ENCODE measurements at places on chromosomes 1 and 21.

DNA sequence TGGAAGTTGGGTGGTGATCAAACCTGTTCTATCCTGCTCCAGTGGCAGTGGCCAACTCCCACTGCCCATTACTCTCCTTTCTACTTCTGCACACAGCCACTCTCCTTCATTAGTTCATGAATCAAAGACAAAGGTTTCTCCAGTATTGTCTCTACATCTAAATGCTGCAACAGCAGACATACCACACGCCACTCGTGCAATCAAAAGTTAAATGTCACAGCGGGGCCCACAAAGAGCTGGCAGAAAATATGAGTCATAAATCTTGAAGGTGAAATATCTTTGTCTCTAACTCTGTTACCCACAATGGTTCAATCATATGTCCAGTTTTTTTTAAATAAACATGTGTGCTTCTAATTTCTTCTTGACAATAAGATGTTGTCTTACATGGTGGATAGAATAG is 13.3 kb downstream of the APCS start:
- DNase-seq = no peak

DNA sequence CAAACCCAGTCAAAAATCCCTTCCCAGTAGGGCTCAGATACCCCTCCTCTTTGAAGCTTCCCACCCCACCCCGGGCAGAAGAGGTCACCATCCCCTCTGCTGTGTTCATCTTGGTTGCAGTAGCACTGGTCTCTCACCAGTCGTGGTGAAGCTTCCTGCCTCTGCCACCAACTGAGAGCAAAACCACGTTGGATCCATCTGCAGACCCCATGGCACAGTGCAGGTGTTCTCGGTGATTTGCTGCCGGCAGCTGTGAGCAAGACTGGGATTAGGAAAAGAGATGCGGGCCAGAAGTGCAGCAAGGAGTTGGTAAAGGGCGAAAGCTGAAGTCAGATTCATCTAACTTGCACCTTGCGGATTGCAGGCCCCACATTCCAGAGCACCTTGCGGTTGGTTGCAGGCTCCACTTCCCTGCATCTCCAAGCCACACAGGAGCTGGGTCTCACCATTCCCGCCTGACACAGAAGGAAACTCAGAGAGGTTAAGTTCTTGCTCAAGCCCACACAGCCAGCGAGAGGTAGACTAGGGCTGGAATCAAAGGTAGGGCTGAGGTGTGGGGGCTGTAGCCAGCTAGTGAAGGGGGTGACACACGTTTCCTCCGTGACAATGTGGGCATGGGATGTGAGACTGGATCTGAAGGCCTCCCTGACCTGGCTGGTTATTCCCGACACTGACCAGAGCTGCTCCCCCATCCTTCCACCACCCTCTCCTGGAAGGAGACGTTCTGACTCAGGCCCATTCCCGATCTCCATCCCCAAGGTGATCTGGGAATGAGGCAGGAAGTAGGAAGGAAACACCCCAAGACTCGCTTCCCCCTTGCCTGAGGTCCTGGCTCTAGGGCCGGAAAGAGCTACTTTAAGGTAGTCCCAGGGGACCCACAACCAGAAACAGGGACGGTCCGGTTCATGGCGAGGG is 3.3 kb upstream of the FAM110D start:
- DNase-seq = no peak

DNA sequence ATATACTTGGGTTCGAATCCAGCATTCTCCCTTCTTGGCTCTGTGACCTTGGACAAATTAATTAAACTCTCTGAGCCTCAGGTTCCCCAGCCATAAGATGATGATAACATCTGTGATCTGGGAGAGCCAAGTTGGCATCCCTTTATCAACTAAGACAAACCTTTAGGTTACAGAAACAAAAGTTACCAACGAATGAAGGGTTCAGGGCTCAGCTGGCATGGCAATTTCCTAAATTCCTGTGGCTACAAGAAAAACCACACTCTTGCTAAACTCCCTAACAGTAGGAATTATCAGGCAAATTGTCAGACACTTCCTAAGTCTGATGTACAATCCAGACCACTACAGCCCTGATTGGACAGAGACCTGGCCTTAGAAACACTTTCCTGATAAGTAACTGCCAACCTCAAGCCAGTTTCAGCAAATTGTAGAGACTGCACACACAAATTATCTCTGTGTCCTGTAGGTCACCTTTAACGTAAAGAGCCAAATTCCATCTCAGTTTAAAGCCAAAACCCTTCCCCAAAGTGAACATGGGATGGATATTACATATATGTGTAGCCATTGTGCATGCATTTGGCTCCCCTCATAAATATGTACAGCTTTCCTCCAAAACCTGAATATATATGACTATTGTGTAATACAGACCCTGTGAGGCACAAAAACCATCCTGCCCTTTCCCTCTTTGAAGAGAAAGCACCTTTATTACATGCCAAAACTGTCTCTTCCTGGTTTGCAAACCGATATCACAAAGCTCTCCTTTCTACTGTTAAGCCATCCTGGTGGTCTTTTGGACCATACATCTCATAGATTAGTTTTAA is 39.5 kb upstream of the EDARADD start:
- no peak for DNase-seq

DNA sequence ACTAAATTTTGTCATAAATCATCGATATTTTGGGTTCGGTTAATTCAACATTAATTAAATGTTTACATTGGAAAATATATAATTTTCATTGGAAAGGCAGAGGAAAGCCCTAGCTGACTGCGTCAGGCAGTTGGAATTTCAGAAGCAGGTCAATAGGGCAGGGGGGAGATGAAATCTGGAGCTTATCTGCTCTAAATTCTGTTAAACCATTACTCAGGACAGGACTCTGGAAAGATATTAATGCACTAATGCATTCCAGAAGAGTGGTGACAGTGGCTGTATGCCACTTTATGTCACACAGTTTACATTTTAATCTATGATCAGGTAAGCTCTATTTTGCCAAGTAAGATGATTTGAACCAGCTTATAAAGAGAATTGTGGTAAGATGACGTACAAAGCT is 153.0 kb upstream of the B3GALT2 start:
- DNase-seq = no peak

DNA sequence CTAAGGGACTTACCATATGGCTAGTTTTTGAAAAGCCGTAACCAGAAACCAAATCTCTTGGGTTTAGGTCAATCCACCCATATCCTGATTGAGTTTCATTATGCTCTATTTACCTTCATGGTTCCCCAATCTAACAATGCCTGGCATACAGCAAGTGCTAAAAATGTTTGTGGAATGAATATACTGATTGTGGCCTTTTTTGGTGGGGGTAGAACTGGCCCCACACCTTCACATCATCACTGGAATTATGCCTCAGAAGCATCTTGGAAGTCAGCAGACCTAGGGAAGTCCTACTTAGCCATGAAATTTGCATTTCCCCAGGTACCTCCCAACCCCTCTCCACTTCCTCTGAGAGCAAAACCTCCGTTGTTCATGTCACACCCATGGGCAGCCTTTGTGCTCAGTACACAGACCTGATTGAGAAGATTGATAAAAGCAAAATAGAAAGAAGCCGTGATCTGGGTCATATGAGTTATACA is 17.8 kb upstream of the SLAMF1 start:
- no peak for DNase-seq

DNA sequence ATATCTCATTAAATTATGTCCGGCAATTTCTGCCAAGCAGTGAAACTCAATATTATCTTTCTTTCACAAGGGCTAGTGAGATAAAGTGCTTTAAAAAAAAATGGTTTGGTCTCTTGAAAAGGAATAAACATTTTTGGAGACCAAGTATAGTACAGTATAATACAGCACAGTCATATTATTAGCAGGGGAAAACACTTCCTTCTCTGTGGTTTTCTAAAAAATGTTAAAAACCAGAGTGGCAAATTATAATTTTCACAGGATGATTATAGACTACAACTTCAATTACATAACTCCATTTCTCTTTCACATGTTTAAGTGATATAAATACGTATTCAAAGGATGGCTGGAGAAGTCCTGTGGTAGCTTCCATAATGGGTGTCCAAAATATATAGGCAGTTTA is 170.3 kb upstream of the DMRTA2 start:
- no peak for DNase-seq

GRCh38 chr1:243554686-243555085 is 295.4 kb downstream of the AKT3 start:
- no peak for DNase-seq

DNA sequence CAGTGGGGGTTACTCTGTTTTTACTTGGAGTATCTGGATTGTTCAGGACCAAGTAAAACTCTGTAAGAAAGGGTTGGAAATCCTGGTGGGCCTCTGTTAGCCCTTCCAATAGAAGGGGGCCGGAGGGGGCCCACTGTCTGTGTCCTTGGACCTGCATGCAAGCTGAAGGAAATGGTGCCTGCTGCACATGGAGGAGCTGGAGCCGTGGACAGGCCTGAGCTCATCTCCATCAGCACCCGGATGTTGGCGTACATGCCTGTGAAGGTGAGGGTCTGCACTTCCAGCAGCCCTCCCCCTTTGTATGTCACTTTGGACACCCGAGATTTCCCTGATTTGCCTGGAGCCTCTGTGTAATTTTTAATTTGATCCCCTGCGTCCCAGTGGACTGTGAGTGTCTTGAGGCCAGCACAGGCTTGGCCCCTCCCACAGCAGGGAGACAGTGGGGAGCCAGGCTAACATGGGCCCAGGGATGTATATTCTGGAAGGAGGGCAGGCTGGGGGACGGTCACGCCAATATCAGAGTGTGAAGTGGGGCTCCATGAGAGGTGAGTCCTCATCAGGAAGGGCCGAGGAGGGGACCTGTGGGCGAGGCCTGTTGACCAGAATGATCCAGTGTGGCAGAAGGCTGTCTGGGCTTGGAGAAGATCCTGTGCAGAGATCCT is 16.8 kb downstream of the GALNT2 start:
- DNase-seq = no peak

DNA sequence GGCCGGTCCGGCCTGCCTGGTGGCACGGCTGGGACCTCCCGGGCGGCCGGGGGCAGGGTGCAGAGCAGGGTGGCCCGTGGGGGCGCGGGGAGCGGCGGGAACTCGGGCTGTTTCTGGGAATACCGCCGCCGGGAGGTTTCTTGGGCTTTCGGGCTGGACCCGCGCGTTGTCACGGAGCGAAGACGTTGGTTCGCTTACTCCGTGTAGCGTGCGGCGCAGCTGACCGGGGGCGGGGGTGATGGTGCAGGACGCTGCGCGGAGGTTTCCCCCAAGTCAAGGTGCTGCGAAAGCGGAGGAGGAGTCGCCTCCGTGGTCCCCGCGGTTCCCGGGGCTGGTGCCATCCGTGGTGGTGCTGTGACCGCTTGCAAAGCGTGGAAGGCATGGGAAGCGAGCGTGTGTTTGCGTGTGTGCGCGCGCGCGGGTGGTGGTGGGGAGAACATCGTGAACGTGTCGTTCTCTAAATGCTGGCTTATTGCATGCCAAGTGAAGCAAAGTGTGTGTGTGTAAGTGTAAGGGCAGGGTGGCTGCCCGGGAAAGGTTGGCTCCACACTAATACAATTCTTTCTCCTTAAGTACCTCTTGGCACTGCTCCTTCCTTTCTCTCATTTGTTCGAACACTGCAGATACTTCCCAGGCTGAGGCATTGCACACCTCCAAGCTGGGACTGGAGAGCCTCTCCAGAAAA is 1.1 kb downstream of the RYR2 start:
- peak; percentile 4 for DNase-seq

DNA sequence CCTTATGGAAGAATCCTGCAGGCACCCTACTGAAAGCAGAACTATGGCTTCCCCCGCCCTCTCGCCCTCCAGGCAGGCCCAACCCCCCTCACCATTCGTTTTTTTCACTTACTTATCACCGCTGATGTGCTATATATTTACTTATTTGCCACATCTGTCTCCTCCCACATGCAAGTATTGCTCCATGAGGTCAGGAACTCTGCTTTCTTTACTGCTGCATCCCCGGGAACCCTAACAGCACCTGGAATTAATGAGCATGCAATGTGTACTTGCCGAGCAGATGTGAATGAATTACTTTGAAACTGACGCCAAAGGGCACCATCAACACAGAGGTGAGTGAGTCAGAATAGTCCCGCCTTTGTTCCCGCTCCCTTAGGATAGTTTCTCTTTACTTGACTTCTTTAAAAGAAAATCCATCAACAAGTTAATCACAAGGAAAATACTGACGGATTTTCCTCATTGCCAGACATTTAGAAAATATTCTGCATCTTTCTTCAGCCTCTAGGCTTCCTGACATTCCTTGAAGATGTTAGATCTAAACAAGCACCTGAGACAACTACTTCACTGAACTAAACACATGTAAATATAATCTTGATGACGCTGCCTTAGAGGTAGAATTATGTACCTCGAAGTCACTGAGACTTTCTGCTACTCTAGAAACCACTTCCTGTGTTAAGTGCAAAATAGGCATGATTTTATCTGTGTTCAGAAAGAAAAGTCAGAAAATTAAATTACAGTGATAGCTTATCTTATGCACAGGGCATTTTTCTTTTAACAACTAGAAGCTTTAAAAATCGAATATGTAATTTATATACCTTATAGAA is 17.5 kb upstream of the RAB4A start:
- no peak for DNase-seq

DNA sequence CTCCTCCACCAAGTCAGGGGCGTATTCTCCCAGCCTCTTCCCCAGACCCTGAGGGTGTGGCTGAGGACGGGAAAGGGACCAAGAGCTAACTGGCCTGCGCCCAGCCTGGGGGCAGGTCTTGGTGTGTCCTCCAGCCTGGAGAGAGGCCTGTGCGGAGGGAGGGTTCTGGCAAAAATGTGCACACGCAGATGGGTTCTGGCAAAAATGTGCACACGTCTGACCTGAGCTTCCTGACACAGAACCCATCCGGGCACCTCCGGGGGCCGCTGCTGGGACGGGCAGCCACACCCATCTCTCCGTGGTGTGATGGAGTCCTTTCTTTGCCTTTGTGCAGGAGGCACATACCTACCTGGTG is 23.1 kb upstream of the PKP1 start:
- DNase-seq = no peak

GRCh38 chr1:240693844-240694243 is 81.9 kb upstream of the GREM2 start:
- DNase-seq = no peak

DNA sequence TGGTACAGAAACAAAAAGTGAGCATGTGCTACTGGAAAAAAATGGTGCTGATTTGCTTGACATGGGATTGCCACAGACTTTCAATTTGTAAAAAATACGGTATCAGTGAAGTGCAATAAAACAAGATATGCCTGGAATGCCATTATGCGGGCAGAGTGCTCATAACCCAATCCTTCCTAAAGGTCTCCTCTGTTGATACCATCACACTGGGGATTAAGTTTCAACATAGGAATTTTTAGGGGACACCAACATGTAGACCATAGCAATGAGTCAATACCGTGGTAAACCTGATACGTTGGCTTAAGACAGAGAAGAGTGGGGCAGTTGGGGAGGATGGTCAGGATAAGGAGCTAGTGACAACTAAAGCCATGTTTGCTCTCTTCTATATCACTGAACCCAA is 20.5 kb downstream of the MX1 start:
- no peak for DNase-seq

GRCh38 chr1:58107943-58108342 is 438.6 kb downstream of the OMA1 start:
- DNase-seq = no peak

GRCh38 chr1:91763252-91763651 is 122.7 kb downstream of the TGFBR3 start:
- no peak for DNase-seq

All from neural crest cell (in vitro differentiated cells).